ENCODE measurements at places on chromosomes 2 and 18.

DNA sequence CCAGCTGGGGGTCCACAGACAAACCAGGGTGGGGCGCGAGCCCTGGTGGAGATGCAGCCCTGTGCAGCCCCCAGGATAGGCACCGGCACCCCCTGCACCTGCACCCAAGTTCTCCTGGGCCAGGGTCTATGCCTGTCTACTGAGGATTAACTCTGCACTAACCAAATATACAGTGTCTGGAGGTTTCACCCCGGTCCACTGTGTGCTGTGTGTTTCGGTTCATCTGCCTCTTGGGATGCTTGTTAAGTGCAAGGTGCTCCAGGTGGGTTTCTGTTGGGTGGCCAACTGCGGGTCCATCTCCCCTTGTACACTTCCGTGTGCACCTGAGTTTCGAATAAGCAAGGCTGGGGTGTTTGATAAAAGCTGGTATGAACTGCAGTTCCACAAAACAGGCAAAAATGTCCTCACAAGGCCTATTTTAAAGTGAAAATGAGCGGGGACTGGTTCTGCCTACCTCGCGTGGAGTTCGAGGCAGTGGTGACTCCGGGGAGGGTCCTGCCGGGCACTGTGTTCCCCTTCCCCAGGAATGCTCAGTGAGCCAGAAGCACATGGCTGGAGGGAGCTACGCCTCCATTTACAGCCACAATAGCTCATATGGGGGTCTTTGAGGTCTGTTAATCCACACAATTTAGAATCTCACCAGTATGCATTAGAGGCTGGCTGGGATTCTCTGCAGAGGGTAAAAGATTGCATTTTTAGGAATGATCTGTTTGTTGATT is 70.7 kb downstream of the EDAR start:
- DNase-seq = no peak

- no peak for DNase-seq
Observed at GRCh38 chr2:64260093-64260803, 116.0 kb upstream of the PELI1 start.

GRCh38 chr2:200040831-200041230 is 85.4 kb downstream of the MAIP1 start:
- no peak for DNase-seq

DNA sequence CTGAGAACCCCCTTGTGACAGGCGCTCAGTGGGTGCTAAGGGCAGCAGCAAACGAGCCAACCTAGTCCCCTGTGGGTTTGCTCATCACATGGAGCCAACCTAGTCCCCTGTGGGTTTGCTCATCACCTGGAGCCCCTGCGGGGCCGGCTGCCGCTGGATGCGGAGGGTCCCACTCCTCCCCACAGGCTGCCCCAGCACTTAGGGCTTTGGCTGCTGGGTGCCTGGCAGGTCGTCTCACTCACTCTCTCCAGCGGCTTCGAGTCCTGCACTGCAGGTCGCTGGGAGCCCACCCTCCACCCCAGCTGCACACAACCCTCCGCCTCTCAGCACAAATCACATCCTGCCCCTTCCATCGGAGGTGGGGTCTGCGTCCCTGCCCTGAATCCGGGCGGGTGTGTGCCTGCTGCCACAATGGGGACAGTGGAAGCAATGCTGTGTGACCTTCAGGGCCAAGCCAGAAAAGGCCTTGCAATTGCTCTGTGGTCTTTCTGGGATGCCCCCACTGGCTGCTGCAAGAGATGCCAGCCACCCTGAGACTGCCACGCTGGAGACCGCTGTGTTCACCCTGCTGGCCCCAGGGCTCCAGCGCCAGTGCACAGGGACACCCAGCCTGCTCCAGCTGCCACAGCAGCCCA is 248.1 kb upstream of the SALL3 start:
- DNase-seq = no peak

DNA sequence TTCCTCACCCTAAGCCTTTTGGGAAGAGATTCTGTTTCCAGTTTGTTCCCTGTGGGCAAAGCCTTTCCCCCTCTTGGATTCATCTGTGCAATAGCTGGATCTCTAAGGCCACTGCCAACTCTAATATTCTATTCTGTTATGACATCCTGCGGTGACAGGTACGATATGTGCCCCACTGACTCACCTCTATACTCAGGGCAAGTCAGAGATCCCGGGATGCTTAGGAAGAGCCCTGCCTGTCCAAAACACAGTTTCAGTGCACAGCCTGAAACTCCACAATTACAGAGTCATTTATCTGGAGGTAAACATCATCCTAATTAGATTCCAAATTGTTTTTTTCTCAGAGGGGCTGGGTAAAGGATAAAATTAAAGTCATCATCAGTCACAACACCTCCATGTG is 190.2 kb downstream of the TFCP2L1 start:
- DNase-seq = no peak

DNA sequence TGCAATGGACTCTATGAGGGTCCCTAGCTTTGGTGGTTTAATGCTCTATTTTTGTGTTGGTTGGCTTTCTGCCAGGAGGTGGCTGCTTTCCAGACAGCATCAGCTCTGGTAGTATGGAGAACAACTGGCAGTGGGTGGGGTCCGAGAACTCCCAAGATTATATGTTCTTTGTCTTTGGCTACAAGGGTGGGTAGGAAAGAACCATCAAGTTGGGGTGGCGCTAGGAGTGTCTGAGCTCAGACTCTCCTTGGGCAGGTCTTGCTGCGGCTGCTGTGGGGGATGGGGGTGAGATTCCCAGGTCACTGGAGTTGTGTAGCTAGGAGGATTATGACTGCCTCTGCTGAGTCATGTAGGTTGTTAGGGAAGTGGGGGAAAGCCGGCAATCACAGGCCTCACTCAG is 976.1 kb upstream of the GYPC start:
- DNase-seq = no peak

- DNase-seq = no peak
Observed at GRCh38 chr2:6968319-6969100, 51.3 kb downstream of the RNF144A start.

- DNase-seq = no peak
Observed at GRCh38 chr2:216575465-216575864, 57.8 kb upstream of the IGFBP2 start.

DNA sequence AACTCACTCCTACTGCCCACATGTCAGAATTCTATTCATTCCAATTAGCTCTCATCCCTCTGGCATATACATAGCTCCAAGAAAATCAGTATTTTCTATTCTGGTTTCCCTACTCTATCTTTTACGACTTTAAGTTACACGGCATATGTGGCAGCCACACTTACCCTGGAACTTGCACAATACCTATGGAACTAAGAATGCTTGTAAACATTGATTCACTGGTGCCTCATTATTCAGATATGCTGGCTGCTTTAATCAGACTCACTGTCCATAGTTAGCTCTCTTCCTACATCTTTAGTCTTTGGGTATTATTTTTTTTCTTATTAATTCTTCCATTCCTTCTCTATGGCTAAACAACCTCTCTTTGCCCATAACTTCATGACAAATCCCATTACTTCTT is 1519.9 kb upstream of the ACVR2A start:
- no peak for DNase-seq

DNA sequence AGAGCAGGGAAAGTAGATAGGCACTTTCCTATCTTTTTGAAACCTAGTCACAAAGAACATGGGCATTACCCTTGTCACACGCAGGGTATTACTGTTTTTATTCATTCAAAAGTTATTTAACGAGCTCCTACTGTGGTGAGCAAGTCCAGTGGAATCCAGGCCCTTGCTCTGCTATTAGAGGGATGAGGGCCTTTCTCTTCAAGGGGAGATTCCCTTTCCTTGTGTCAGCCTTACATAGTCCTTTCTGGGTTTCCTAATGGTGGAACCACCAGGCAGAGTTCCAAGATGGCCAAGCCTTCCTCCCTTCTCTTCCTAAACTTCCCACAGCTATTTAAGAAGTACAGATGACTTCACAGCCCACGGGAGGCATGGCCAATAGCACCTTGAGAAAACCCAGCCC is 64.6 kb downstream of the SPTBN1 start:
- DNase-seq = no peak

DNA sequence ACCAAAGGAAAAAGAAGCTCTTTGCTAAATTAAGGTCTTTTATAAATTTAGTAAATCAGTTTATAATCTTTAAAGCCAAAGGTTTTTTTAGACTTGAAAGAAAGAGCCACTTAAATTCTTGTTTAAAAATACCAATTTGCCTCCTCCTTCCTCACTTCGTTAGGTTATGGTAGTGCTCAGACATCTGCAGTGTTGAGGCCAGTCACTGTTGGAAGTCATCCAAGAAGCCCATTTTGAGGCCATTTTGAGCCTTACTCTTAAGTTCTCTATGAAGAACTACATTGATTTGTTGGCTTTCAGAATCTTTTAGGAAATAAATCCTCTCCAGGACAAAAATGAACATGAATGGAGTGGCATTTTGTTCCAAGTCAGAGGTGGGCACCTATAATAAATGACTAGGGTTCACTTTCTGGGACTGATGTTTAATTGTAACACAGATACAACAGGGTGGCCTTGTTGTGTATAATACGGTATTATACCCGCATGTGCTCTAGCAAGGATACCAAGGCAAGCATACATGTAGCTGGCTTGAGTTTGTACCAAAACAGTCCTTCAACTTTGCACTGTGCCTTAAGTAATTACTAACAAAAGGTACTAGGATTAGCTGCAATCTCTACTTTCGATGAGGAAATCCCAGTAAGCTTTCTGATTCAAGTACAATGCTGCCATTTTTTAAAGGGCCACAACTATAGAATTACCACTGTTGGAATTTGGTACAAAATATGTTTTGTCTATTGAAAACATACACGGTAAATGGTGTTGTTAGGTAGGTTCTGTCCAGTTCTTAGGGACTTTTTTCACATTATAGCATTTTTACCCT is 22.8 kb downstream of the SLC66A3 start:
- no peak for DNase-seq

DNA sequence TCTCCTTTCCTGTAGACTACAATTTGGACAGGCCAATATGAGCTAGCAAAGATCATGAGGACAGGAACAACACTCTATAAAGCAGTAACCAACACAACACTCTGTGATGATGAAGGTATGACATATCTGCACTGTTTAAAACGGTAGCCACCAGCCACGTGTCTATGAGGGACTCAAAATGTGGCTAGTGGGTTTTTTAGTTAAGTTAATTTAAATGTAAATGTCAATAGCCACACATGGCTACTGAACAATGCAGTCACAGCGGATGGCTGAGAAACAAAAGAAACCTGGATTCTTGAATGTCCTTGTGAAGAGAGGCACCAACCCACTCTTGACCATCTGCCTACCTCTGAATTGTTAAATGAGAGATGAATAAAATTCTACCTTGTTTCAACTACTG is 33.9 kb downstream of the FANCL start:
- no peak for DNase-seq

- DNase-seq = no peak
Observed at GRCh38 chr2:37906131-37906530, 19.0 kb upstream of the RMDN2 start.

GRCh38 chr18:79728931-79729586 is 49.5 kb downstream of the CTDP1 start:
- no peak for DNase-seq

DNA sequence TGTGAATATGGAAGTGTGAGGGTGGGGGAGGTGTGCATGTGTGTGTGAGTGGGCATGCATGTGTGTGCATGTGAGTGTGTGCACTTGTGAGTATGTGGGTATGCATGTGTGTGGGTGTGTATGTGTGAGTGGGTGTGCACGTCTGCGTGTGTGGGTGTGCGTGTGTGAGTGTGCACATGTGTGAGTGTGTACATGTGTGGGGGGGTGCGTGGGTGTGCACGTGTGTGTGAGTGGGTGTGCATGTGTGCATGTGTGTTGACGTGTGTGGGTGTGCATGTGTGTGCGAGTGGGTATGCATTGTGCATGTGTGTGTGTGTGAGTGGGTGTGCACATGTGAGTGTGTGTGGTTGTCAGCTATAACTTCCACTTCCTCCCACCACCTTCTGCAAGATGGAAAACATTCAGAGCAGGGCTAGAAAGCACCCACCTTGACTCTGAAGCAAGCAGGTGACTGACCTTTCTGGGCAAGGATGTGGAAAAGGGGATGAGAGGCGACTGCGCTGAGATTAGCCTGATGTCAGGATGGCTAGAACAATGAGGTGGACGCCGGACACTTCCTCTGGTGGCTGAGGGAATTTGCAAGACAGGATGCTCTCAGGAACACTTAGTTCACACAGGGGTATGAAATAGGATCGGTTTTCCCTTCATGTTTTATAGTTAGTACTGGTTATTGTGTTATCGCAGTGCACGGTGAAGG is 103.6 kb downstream of the ACKR3 start:
- no peak for DNase-seq

- no peak for DNase-seq
Observed at GRCh38 chr2:157785200-157785599, 90.9 kb downstream of the ACVR1 start.

- DNase-seq = no peak
Observed at GRCh38 chr18:79515331-79515730, 119.6 kb downstream of the NFATC1 start.

DNA sequence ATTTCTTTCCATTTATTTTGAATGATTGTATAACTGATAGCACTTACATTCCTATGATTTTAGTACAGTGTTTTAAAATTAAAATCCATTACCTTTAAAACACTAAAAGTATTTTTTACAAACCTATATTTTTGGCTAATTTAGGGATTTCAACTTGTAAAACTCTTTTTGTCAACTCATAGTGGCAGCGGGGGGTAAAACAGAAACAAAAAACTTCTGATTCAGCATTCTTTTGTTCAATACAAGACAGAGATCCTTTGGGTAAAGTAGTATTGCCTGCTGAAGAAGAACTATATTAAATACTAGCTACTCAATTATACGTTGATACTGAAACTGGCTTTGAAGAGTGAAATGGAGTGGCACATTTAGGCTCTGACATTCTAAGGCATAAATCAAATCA is 437.4 kb upstream of the CDH19 start:
- DNase-seq = no peak

DNA sequence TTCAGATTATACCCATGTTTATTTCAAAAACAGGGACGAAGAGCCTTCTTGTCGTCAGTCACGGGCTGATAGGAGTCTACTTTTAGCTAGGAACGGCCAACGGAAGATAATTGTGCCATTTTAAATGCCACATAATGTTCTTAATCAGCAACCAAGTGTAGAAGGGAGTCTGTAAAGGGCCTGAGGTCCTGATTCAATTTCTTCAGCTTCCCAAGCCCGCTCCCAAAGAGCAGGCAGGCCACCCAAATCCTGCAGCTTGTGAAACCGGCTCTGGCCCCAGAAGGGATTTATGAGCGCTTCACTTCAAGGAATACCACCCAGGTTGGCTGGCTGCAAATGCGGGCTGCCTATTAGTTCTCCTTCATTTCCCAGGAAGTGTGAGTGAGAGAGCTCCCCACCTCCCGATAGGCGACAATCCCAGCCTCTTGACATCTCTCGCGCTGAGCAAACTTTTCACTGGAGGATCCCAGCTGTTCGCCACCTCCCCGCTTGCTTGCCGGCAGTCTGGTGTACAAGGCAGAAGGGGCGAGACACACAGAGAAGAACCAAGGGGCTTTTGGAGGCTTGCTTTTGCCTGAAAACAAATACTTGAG is 272.9 kb downstream of the CDH20 start:
- DNase-seq = no peak

- no peak for DNase-seq
Observed at GRCh38 chr2:239819091-239819973, 205.8 kb downstream of the NDUFA10 start.

- DNase-seq = no peak
Observed at GRCh38 chr2:134181219-134181618, 72.7 kb upstream of the MGAT5 start.
